ENCODE measurements at places on chromosomes 3 and 15.

DNA sequence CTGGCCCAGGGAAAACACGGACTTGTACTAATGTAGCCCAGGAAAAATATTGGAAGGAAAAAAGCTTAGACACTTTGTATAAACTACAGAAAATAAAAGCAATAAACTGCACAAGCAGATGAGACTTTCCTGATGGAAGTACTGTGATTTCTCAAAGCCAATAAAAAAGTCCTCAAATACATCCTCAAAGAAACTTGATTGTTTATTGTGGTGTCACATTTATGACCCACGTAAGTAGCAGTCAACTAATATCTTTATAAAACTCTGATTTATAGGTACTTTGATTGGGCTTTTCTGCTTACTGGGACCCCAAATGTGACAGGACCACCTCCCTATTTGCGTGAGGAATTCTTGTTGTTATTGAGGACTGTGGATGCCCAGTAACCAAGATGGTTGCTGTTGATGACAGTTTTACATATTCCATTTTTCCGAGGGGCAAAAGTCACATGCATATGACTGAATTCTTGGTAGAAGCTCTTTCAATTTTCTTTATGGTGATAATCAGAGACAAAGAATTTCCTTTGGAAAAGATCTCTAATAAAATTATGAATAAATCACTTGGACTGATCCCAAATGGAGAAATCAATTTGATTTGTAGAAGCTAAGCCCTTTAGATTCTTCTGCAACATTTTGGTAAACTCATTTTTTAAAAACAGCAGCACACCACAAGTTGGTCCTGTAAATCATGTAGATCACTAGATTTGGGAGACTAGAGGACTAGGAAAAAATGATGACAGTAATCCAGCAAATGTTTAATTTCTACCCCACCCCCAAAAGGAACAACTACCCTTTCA is 159.0 kb upstream of the TSC22D2 start:
- no peak for DNase-seq

DNA sequence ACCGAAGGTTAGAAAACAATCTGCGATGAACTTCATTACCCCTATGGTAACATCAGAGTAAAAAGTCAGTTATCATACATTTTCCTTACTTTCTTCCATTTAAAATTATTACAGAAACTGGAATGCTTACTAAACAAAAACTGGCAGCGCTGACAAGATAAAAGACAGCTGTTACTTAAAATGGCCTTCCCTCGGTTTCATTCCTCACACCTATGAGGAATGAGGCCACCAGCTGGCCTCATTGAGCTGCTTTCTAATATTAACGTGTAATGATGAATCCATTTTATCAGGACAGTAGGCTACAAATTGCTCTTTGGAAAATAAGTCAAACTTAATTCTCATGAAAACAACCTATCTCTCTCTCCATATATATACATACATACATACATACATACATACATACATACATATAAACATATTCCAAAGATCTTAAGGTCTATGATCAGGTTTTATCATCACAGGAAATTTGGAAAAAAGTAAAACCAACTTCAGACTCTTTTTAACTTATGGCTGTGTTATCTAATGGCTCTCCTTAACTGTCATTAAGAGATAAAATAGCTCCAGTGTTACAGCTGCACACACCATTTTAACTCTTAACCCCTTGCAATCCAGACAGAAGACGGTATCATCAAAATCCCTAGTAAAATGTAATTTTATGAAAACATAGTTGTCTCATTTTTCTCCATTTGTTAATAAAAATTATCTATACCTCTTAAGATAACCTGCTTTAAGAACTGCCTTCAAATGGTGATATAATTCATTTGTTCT is 5.2 kb downstream of the CCNL1 start:
- no peak for DNase-seq

- DNase-seq = no peak
Measured at GRCh38 chr3:184467171-184467570, 87.3 kb downstream of the CHRD start.

GRCh38 chr3:169650503-169650902 is 13.0 kb downstream of the MECOM start:
- no peak for DNase-seq

- DNase-seq = no peak
Measured at GRCh38 chr3:174862666-174863065, 3.5 kb downstream of the NAALADL2 start.

DNA sequence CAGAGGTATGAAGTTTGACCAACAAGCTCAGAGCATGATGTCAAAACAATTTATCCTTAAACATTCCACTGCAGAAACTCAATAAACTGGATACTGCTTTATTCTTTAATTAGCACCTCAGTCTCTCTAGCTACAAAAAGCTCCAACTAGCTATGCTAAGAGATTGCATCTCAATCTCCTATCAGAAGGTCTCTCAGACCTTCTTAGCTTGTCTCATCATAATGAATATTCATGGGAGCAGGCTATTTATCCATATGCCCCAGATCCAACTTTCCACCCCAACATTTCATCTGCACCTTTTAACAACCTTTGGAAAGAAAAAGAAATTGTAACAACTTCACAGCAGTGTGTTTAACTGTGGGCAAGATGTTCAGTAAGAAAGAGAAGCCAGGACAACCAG is 11.3 kb upstream of the ZCWPW2 start:
- DNase-seq = no peak

DNA sequence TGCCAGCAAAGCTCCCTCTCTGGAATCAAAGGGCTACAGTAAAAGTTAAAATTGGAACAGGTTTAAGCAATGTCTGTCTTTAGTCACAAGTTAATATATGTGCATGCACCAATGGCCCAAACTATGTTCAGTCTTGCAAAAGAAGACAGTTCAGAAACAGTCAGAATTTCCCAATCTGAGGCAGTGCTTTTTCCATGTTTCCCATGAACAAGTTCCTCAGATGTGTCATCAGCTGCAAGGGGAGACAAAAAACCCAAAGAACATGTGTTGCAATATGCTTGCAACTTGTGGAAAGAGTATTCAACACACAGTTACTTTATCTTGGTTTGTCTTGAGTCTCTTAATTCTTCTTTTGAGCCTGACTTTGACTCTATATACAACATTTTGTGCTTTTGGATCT is 148.4 kb downstream of the USP13 start:
- DNase-seq = peak; percentile 59

GRCh38 chr3:83457551-83457950 is 1501.2 kb upstream of the CADM2 start:
- DNase-seq = peak; percentile 33

- no peak for DNase-seq
Measured at GRCh38 chr15:68630836-68631235, 52.0 kb downstream of the CORO2B start.

DNA sequence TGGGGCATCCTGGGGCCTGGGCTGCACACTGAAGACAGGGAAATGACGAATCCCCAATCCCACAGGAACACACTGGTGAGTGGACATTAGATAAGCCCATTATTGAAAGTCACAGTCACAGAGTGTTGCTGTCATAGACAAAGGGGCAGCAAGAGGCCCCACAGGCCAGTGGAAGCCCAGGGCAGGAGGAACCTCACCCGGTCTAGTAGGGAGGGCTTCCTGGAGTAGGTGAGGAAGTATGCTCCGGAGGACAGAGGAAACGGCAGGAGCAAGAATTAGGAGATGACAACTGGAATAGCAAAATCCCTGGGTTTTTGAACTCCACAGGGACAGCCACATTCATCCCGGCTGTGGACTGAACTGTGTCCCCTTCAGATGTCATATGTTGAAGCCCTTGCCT is 101.2 kb downstream of the TPRA1 start:
- no peak for DNase-seq

DNA sequence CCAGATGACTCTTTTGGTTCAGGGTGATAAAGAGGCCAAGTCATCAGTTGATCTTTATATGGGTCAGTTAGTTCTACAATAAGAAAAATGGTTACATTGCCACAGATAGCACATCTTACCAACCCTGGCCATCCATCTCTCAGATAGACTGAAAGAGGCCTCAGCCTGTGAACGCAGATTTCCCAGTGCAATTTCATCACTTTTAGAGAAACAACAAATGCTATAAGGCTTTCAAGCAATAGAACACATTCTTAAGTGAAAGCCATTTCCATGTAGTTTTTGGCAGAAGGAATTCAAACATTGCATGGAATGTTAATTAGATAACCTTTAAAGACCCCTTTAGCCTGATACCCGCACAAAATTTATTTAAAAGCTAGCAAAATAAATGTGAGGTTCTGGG is 200.6 kb upstream of the ZBTB20 start:
- DNase-seq = peak; percentile 12

GRCh38 chr15:46892621-46893160 is 824.6 kb upstream of the SEMA6D start:
- DNase-seq = no peak

DNA sequence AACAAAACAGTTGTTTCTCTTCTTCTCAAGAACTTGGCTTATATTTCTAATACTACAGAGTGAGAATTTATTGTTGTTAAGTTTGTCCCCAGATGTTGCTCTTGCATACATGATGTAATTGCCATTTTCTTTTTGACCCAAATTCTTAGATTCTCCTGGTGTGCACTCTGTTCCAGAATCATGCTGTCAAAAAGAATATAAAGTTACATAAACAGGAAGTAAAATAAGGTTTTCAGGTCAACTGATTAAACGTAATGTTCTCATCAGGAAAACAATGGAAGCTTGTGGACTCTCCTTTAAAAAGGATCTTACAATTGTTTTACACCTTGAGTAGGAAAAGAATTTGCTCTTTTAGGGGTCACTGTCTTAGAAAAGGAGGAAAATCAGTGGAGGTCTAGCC is 121.8 kb downstream of the ADAM10 start:
- DNase-seq = no peak

DNA sequence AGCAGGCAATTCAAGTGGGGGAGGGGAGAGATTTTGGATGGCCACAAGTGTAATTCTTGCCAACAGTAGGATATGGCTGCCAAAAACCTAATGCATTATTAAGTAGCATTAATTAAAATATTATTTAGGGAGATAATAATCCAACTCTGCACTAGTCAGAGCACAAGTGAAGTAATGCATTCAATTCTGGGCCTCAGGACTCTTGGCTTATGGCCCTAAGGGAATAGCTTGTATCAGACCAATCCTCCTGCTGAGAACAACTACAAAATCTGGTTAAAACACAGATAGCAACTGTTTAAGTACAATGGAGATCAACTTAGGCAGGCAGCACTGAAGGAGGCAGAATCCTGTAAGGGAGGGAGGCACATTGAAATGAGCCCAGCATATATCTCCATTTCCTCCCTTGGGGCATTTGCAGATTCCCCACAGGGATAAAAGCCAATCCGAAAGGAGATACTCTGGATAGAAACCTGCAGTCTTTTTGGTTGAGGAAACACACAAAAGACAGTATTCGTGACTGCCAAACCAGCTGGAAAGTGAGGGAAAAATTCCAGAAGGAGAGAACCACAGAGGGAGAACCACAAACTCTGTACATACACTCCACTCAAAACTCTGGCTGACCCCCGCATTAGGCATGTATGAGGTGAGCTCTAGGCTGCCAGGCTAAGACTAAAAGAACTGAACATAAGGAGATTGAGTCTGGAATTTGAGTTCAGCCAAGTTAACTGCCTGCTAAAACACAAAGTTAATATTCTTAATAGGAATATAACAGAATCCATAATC is 57.4 kb downstream of the ETFA start:
- DNase-seq = peak; percentile 41

DNA sequence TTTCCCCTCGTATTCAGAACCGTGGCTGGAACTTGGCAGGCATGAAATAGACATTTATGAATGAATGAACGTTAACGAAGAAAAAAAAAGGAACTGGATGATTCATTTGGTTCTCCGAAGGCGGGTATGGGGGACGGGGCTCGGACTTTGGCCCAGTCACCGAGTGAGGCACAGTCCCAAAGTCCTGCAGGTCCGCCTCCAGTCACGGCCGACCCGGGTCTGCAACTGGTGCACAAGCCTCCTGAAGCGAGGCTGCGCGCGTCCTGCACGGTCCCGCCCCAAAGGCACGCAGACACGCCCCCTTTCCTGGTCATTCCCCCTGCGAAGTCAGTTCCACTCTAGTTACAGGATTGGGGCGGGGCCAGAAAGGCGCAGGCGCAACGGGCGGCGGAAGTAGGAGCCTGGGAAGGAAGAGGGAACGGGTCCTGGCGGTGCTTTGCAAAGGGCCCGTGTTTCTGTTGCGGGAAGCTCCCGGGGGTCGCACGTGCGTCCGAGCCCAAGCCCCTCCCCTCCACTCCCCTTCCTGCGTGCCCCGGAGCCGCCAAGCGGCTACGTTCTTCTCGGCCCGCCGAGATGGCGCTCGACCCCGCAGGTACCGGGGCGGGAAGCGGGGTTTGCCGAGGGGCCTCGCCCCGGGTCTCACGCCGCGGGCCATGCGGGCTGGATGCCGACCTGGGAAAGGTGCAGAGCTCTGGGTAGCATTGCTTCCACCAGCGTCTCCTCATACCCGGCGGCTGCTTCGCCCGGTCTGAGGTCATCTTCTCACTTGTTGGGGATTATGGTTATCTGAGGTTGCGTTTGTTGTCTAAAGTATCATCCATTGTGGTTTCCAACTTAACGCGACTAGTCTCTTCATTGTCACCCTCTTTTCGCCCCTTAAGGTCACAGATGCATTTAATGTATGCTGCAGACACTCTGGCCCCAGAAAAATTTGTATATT is at the start of gene CMC1:
TSS of gene CMC1 (plus strand) at position 399 of the 940 bp plus-strand sequence. CDS start at position 574, 175 bp downstream.
- DNase-seq = peak; percentile 93

DNA sequence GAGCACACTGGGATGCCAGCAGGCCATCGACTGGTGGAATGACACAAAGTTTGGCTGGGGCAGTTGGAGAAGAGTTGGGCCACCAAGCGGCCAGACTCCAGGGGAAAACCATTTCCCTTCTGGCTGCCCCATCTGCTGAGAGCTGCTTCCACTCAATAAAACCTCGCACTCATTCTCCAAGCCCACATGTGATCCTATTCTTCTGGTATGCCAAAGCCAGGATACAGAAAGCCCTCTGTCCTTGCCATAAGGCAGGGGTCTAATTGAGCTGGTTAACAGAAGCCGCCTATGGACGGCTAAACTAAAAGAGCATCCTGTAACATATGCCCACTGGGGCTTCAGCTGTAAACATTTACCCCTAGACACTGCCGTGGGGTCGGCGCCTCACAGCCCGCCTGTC is 55.1 kb downstream of the NKIRAS1 start:
- DNase-seq = no peak

GRCh38 chr3:124850212-124850611 is 37.0 kb downstream of the ITGB5 start:
- peak; percentile 44 for DNase-seq

- no peak for DNase-seq
Measured at GRCh38 chr3:115517457-115518050, 105.8 kb upstream of the GAP43 start.

DNA sequence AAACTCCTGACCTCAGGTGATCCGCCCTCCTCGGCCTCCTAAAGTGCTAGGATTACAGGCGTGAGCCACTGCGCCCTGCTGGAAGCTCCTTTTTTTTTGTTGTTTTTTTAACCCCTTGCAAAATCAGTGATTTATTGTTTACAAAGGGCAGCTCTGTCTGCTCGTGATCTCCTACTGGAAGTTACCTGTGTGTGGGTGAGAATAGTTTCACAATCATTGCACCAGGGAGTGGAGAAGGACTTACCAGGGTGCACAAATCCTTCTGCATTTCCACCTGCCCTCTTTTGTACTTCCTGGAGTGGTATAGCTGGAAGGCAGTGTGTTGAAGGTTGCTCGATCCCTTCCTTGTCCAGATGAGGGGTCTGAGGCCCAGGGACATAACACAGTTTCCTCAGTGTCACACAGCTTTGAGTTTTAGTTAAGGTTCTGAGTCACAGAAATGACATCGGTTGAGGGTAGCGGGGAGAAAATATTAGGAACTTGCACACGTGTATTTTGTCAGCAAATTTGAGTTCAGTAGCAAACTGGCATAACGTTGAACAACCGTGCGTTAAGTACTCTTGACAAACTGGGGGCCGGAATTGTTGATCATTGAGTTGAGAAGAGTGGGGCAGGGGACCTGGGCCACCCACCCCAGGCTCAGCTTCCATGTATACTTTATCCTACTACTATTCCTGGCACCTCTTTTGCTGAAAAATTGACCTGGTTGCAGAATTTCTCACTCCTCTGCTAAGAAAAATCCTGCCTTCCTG is 11.3 kb upstream of the TRAK1 start:
- DNase-seq = no peak

All from astrocyte (in vitro differentiated cells and primary cell).